NCI-H187 (cell line): ENCODE measurements at places on chromosomes 11 and 22.

- DNase-seq: no peak
Observed at GRCh38 chr11:7592711-7593110, 78.9 kb downstream of the PPFIBP2 start.

DNA sequence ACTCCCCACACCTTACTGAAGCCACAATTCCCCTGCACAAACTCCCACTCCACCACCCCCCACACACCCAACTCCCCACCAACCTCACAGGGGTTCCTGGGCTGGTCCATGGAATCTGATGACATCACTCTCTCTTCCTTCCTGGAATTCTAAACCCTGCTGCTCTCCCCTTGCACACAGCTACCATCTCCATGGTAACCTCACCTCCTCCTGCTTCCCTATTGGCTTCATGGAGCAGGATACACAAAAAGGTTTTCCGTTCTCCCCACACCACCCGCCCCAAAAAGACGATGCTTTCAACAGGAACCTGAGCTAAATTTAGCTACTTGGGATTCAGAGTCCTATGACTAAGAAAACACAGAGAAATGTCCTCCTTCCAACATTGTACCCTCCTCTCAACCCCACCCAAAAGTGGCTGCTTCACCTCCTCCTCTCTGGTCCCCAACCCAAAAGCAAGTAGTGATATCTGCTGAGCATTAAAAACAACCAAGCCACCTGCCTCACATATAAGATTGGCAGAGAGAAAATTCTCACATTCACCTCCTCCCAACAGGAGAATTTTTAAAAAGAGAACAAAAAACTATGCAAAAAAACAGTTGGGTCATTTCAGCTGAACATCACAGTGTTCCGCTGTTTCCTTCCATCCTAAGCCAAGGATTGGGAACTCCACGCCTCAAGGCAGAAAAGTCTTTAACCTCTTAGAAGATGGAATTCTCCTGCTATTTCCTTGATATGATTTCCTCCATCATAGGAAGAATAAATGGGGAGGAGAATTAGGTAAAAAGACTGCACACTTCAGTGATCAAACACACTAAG is 66.9 kb downstream of the RBFOX2 start:
- no peak for DNase-seq

DNA sequence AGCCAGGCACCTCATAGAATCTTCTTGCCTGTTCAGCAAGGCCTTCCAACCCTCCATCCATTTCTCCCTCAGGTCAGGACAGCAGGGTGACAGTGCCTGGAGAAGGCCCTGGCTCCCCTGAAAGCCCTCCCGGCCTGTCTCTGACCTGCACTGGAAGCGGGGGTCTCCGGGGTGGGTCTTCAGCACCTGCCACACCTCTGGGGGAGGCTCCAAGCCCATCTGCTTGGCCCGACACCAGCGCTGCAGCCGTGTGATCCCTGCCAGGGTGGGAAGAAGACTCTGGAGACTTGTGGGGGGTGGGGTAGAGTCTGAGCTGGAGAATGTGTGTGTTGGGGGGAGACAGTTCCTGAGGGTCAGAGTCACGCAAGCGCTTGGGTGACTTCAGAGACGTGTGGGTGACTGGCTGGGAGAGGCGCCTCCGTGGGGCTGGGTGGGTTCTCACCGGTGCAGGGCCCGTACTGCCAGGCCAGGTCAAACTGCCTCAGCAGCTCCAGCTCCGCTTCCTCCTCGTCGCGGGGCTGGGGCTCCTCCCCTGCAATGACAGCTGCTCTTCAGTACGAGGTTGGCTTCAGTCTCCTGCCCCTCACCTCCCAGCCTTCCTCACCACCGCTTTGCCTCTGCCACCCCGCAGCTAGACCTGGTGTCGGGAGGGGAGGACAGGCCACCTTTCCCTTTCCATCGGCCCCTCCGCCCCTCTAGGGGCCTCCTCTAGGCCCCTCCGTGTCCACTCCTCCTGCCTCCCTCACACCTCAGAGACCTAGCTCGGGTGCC is 615 bp downstream of the POLD4 start:
- no peak for DNase-seq

DNA sequence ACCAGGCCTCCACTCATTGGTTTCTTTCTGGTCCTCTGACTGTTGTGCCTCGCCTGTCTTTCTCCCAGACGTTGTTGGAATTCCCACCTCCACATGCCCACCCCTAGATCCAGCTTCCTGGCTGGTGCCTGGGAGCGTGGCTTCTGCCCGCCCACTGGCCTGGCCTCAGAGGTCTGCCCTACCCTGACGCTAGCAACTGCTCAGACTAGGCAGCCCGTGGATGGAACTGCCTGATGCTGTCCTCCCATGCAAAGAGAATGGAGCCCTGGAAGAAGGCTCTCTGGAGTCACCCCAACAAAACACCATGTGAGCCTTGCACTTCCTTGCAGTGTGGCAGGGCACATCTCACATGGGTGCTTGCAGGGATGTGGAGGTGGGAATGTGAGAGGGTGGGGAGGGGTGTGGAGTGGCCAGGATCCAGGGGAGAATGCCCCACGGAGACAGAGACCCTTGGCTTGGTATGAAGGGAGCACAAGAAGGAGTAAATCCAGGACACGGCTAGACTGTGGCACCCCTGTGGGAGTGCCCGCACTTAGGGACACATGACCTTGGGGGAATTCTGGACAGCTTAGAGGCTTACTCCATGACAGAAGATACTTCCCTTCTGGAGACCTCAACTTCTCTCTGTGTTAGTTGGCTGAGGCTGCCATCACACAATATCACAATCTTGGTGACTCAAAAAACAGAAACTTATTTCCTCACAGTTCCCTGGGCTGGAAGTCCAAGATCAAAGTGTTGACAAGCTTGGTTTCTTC is 22.5 kb upstream of the ADA2 start:
- DNase-seq: no peak

GRCh38 chr11:131845255-131845654 is 474.8 kb downstream of the NTM start:
- no peak for DNase-seq

GRCh38 chr11:64765851-64766665 is 6.3 kb upstream of the PYGM start:
- no peak for DNase-seq

DNA sequence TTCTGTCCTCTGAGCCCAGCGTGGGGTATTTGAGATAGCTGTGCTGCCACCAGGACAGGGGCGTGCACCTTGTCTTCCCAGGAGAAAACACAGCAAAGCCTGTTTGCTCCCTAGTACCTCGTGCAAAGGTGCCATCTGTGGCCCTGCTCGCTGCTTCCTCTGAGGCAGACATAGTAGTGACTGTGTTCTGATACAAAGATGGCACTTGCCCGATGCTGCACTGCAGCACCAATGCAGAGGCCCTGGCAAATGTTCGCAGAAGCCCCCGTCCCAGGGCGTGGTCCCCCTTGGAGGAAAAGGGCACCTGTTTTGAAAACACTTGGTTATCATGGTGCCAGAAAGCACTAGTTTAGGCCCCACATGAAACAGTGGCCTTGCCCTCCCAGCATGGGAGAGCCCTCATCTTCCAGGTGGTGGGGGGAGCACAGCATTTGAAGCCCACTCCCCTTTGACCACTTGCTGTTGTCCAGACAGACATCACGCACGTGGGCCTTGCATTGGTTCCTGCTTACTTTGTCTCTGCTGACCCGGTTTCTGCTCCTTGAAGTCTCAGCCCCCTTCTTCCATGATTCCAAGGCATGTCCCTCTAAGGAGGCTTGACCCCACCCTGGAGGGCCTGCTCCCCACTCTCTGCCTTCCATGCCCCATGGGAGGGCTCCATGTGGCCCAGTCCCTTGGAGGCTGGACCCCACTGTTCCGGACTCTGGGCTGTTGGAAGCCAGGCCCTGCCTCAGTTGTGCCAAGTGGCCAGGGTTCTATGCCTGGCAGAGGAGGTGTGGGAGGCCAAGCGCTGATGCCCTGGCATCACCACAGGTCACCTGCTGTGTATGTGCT is 109.4 kb downstream of the KCNQ1OT1 start:
- DNase-seq: no peak

DNA sequence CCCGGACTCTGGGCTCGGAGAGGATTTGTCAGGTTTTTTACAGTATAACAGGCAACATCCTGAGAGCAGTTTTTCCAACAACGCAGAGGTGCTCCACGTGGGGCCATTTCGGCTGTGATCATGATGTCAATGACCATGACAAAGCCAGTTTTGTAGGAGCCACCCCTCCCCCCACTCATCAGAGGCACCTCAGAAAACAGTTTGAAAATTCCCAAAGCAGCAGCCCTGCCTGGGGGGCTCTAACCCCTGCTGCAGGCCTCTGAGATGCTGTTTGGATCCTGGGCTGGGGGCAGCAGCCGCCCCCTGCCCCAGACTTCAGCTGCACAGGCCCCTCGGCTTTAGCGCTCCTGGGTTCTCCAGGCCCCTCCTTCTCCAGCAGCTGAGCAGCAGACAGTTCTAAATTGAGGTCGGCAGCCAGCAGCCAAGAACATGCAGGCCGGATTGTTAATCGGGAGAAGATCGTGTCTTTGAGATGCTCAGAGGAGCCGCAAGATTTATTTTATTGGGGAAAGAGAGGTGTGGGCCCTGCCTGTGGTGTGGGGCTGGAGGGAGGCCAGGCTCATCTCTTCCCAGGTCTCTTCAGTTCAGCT is 19.4 kb downstream of the NFAM1 start:
- DNase-seq: no peak

GRCh38 chr11:29750392-29750791 is 266.4 kb downstream of the KCNA4 start:
- DNase-seq: no peak

DNA sequence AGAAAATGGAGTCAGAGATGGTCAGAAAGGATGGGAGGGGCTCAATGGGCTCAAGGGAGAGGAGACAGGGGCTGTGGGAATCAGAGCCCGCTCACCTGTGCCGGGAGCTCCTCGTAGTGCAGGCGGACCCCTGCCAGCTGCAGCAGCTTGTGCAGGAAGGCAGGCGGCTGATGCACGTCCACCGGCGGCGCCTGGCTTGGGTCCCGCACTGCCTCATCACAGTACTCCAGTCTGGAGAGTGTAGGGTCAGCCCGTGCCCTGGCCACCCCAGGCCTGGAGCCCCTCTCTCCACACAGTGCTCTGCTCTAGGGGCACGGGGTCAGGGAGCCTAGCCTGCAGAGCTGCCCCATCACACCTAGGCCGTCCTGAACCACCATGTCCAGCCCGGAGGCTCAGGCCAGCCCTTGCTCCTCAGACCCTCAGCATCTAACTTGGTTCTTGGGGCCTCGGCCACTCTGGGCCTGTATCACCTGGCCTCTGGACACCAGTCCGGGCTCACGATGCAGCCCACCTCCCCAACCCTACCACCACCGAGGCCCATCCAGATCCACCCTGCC is 3.8 kb downstream of the ATG2A start:
- no peak for DNase-seq

DNA sequence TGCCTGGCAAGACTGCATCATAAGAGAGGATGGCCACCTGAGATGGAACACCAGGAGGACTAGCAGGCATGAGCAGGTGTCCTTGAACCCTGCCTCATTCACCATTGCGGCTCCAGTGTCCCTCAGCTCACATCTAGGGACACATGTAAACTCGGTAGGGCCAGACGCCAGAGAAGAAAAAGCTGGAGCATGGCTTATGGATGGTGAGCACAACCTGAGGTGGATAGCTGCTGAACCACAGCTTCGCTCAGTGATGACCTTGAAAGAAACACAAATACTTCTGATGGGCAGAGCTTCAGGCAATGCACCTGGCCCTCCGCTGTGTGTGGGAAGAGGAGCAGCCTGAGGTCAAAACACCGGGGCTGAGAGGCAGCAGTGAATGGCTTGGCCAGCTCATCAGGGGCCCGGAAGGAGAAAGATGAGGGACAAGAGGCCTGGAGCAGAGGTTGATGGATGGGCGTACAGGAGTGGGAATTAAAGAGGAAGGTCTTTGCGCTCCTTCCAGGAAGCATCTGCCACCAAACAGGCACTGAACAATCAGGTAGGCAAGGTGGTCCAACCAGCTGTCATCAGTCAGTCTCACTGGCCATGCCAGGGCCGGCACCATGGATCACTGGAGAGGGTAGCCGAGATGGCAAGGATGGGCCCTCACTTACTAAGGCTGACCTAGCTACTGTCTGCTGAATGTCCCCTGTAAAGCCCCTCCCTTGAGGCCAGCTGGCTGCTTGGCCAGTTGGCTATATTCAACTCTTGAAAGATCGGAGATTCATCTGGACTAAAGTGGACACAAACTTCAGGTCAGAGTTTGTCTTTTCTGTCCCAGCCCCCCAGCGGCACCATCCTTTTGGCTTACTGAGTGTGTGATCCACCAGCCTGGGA is 89.7 kb downstream of the MYEOV start:
- no peak for DNase-seq

DNA sequence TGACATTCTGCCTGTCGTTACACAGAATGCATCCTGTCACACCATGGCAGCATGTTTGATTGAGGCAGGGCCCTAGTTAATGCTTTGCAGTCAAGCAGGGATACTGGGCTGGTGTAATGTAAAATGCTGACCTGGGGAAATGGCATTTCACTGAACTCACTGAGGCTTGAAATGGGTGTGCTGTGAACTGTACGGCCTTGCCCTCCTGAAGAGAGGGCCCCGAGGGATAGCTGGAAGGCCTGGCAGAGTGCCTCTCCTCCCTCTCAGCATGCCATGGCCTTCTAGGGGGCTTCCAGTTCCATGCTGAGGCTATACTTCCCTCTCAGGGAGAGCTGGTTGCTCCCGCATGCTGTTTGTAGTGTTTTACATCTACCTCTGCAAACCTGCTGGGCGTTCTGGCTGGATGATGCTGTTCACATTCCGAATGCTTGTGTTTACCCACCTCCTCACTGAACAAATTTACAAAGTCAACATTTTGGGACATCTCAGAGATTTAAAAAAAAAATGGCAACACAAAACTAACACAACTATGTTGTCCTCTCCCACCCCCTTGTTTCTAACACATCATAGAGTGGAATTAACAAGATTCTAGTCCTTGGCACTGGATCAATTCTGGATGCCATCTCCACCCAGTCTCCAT is 416.7 kb upstream of the CADM1 start:
- DNase-seq: no peak

DNA sequence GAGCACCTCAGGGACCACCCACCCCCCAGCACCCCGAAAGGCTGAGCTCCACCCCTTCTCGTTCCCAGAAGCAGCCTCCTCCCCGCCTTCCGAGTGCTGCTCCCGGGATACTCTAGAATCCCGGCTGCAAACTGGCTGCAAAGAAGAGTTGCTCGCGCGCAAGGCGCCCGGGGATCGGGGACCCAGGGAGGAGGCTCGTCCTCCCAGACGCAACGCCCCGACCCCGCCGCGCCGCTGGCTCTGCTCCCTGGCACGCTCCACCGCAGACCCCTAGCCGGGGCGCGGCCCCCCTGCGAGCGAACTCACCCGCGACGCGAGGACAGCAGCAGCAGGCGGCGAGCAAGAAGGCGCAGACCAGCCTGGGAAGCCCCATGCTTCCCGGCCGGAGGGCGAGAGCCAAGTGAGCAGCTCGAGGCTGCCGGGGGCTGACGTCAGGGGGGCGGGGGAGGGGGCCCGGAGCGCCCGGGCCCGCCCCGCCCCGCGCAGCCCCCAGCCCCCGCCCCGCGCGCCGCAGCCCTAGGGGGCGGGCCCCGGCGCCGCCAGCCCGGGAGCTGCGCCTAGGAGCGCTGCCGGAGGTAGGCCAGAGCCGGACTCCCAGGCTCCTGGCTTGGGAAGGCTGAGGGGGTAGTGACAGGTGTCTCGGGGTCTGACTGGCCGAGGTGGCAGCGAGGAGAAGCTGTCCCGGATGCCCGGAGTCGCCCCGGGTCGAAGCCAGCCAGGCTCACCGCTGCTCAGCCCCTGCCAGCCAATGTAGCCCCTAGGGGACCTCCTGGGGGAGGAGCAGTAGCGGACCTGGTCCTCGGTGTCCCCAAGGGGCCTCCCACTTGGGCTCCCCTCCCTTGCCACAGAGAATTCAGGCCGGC is at the start of gene MCAM:
TSS of gene MCAM (minus strand) at position 402 of the 863 bp plus-strand sequence. CDS start at position 373, 29 bp downstream.
- no peak for DNase-seq
